ENCODE measurements at places on chromosomes 3 and 15.

DNA sequence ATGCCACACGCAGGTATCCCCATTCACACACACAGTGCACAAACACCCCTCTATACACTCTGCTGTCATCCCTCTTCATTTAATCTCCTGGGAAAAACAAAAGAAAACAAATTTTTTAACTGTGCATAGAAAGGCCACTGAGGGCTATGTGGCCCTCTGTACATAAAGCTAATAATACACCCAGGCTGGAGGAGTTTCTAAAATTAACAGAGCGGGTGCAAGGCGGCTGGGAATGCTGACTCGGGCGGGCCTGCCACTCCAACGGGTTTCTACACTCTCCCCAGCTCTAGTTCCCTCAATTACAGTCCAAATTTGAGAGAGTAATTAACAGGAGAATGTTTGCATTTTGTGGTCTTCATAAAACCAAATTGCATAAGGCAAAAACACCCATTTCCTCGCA lies 23.1 kb downstream of the HCN4 start:
- DNase-seq: no peak

DNA sequence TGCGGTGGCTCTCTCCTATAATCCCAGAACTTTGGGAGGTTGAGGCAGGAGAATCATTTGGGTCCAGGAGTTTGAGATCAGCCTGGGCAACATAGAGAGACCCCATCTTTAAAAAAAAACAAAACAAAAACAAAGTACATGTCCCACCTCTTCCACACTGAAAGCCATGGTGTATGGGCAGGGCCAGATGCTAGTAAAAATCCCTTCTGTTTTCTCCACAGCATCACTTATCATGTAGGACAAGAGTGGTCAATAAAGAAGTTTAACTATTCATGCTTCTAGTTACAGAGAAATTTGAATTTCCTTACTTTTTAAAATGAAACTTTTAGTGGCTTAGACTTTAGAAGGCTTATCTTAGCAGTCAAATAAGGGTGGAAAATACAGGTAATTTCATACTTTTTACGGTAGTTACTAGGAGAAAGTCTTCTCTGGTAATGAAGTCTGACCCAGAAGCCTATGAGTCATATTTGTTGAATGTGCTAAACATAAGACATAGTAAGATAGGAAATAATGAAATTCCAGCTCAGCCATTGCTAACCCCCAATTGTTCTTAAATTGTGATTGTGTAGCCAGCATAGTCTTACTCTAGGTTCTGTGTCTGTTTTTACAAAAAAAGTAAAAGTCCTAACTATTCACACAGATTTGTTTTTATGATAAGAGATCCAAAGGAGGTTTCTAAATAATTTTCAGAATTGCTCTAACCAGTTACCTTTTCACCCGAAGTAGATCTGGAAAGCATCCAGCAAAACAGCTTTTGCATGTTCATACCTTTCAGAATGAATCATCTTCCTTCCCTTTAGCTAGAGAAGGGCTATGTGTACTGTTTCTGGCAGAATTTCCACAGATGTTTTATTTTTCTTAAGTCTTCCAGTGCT lies 16.4 kb upstream of the ZNF609 start:
- peak; percentile 90 for DNase-seq

DNA sequence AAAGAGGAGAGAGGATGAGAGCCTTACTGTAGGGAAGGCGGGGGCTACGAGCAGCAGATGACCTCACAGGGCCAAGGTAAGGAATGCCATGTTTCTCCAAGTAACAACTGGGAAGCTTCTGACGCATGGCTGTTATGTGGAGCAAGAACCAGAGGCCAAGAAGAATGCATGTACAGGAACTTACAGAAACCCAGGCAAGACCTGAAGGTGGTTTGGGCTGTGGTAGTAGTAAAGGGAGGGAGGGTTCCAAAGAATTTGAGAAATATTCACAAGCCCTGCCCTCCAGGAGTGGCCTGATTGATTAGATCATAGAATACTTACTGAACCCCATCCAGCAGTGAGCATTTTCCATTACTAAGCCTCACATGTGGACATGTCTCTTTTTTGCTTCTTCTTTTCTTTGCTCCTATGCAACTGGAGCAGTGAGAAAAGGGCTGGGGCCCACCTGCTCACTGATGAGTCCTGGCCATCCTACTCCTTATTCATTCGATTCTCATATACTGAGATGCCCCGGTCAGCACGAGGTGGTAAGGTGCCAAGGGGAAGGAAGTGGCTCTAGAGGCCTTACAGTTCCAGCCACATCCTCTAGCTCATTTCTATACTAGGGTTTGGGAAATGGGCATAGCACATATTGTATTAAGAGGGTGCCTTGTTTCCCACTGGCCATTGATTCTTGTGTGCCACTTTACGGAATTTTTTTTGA lies 8.3 kb upstream of the SLC12A8 start:
- no peak for DNase-seq

- no peak for DNase-seq
These were observed 87.6 kb upstream of the KBTBD8 start for GRCh38 chr3:66910266-66911055.

- DNase-seq: no peak
These were observed 622.2 kb upstream of the ZNF385D start for GRCh38 chr3:22373182-22373581.

Measured in RWPE1 (cell line).